ENCODE measurements at places on chromosomes 11 and 22. TPM values are rescaled to one million over a fixed set of nuclear protein-coding genes. Genes with fewer than 3 reads are reported as not detected.

DNA sequence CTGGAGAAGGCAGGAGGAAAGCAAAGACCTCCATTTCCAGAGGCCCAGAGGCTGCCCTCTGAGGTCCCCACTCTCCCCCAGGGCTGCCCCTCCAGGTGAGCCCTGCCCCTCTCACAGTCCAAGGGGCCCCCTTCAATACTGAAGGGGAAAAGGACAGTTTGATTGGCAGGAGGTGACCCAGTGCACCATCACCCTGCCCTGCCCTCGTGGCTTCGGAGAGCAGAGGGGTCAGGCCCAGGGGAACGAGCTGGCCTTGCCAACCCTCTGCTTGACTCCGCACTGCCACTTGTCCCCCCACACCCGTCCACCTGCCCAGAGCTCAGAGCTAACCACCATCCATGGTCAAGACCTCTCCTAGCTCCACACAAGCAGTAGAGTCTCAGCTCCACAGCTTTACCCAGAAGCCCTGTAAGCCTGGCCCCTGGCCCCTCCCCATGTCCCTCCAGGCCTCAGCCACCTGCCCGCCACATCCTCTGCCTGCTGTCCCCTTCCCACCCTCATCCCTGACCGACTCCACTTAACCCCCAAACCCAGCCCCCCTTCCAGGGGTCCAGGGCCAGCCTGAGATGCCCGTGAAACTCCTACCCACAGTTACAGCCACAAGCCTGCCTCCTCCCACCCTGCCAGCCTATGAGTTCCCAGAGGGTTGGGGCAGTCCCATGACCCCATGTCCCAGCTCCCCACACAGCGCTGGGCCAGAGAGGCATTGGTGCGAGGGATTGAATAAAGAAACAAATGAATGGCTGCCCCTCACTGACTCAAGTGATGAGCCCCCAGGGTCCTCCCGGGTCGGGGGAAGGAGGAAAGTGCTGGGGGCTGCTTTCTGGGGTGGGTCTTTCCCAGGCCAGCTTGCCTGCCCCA lies 10.8 kb downstream of the SLC22A12 start:
- H3K4me3 ChIP-seq: no peak overlapping the region
- DNase-seq: no peak
- no peaks in the 10 kb centered on the region for H3K36me3 ChIP-seq
- no peaks in the 10 kb centered on the region for H3K4me1 ChIP-seq

Gene CRYBB3
- total RNA-seq: not detected

Gene NUDT22
- 66.0 TPM for total RNA-seq

- peak overlapping the region; percentile 93 for H3K27ac ChIP-seq
- no peak for DNase-seq
- peaks cover 22% of the 10 kb centered on the region for H3K36me3 ChIP-seq
- H3K4me3 ChIP-seq: peak overlapping the region; percentile 96
- H3K4me1 ChIP-seq: peaks cover 23% of the 10 kb centered on the region
- no peaks in the 10 kb centered on the region for H3K27me3 ChIP-seq
These were observed 1.0 kb downstream of the REXO2 start for GRCh38 chr11:114440121-114440860.

Gene MPZL2
- total RNA-seq: 31.0 TPM

GRCh38 chr11:130029137-130029536 lies 26.5 kb upstream of the PRDM10 start:
- H3K27ac ChIP-seq: no peak overlapping the region
- H3K4me3 ChIP-seq: no peak overlapping the region
- no peaks in the 10 kb centered on the region for H3K36me3 ChIP-seq
- no peaks in the 10 kb centered on the region for H3K27me3 ChIP-seq
